ENCODE measurements at places on chromosomes 2 and 18. TPM values are rescaled to one million over a fixed set of nuclear protein-coding genes. Genes with fewer than 3 reads are reported as not detected.
A peak's percentile ranks its signal among the peaks of the same experiment; 100 is the strongest.

- DNase-seq, result no peak
Measured at GRCh38 chr18:12296087-12296403, 12.0 kb upstream of the TUBB6 start.

DNA sequence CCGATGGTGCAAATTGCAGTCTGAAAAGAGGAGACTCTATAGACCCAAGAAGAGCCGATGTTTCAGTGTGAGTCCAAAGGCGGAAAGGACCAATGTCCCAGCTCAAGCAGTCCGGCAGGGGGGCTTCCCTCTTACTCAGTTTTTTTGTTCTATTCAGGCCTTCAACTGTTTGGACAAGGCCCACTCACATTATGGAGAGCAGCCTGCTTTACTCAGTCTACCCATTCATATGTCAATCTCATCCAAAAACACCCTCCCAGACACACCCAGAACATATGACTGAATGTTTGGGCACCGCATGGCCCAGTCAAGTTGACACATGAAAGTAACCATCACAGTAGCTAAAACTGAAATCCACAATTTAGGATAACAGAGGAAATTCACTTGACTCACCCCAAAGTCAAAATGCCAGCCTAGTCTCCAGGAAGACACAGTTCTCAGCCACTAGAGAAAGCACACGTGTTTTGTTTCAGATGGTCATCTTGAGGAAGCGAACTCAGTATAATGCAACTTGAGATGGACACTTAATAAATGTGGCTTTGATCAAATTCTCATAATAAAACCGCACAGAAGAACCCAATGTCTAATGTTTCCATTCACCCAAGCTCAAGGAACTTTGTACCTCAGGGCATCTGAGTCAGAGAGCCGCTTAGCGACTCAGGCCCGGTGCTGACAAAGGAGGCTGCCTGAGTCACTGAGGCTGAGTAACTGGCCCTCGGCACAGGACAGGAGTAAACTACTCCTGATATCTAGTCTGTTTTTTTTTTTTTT, 2.4 kb downstream of the FHL2 start:
- DNase-seq, result no peak

Gene GPN1
- 16.1 TPM for polyA plus RNA-seq

GRCh38 chr18:67665266-67665665, 148.7 kb upstream of the DSEL start:
- no peak for DNase-seq

DNA sequence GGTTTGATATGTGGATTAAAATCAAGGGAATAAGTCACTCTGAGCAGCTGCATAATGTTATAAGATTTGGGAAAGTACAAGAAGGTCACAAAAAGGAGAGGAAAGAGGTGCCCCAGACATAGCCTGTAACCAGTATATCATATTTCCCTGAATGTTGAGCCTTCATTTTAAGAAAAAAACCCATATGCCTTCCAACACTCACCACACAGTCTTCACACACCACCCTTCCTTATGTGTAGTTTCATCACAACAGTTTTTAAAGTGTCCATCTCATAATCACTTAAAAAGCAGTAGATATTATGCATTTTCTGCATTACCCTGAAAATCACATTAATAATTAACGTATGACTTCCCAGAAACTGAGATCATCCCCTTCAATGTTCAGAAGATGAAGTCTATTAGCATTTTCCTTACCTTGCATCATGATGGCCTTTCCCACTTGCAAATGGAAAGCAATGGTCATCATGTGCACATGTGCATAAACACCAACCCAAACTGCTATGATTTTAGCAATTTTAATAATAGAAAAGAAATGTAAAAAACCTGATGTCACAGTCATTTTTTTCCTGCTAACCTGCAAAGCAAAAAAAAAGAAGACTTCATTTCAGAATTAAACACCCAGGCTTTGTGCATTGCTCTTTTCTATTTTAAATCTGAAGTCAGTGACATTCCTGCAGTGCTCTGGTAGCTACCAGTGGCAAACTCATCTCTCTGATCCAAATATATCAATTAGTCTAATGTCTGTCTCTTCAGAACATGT, 465.0 kb downstream of the SUCLG1 start:
- DNase-seq, result no peak

DNA sequence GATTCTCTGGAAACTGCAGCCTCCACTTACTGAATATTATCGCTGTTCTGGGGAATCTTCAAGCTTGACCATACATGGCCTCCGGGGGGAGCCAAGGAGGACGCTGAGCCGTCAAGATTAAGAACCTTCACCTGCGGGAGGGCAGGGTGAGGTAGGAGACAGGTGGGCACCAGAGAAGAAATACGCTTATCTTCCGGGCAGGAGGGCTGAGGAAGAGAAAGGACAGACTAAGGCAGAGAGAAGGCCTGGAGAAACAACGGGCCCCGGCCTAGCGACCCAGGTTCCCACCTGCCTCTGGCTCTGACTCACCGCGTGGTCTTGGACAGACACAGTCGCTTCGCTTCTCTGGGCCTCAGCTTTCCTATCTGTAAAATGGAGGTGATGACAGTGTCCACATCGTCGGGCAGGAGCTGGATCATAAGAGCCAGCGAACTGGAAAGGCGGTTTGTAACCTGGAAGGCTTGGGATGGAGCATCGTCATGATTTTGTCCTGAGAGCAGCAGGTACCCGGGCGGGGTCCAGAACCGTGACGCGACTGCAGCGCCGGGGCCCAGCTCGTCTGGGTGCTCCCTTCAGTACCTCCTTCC, 659 bp downstream of the ZNF142 start:
- peak; percentile 15 for DNase-seq

Gene LYG2
- not detected for polyA plus RNA-seq

GRCh38 chr2:241178961-241179360, 9.5 kb upstream of the ANO7 start:
- DNase-seq, result no peak

Gene CYP26B1
- not detected for polyA plus RNA-seq

- no peak for DNase-seq
Measured at GRCh38 chr2:88875736-88876135, 184.3 kb downstream of the RPIA start.

DNA sequence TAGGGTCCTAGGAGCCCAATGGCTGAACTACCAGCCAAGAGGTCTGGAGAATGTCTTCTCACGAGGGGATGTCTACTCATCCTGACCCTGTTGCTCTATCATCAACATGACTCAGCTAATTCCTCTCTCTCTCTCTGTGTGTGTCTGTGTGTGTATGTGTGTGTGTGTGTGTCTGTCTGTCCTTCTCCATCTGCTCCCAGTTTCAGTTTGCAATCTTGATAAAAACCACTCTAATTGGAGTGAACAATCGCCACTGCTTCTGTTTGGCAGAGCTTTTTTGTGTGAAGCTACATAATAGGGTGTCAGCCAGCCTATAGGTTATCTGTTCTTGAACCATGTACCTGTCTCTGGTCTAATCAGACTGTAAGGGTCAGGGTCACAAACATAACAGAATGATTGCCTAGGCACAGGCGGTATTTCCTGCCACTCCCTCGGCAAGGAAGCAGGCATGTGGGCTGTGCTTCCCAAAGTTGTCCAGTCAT, 219.8 kb downstream of the SH3BP4 start:
- no peak for DNase-seq

Gene COL4A3
- polyA plus RNA-seq, result not detected

DNA sequence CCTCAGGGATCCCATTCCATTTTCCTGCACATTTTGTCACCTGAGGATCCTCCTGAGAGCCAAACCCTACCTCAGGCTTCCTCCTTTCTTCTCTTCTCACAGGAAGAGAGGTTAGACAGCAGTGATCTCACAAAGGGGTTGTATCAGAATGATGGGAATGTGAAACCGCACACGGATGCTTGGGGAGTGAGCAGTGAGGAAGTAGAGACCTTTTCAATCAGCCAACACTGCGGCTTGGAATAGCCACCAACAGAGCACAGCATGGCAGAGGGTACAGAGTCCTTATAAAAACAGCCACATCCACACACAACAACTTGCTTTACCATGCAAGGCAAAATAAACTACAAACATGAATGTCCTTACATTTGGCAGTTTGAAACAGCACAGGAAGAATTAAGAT, 8.7 kb downstream of the TMEM182 start:
- DNase-seq, result no peak

GRCh38 chr2:119476301-119477112, 44.9 kb downstream of the TMEM37 start:
- peak; percentile 19 for DNase-seq

- no peak for DNase-seq
Measured at GRCh38 chr18:44681076-44681970, 635 bp downstream of the SETBP1 start.

- DNase-seq, result peak; percentile 91
Measured at GRCh38 chr18:74249181-74249968, 42.4 kb downstream of the CYB5A start.

DNA sequence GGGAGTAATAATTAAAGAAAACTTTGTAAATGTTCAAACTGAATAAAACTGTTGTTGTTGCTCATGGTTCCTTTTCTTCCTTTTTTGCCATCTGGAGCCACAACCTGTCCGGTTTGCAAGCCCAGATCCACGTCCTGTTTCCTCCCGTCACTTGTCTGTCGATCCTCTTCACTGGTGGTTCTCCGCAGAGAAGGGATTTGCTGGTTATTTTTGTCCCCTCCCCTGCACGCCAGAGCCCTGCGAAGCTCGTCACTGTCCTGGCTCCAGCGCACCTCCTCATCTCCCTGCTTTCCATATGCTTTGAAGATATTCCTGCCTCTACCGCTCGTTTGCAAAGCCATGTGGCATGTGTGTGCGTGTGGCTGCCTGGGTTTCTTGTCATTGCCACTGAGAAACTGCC, 461.4 kb downstream of the RNF144A start:
- no peak for DNase-seq

GRCh38 chr2:38375696-38376345, 1.3 kb downstream of the ATL2 start:
- no peak for DNase-seq

Gene GRP
- not detected for polyA plus RNA-seq

Gene SERPINB3
- not detected for polyA plus RNA-seq

DNA sequence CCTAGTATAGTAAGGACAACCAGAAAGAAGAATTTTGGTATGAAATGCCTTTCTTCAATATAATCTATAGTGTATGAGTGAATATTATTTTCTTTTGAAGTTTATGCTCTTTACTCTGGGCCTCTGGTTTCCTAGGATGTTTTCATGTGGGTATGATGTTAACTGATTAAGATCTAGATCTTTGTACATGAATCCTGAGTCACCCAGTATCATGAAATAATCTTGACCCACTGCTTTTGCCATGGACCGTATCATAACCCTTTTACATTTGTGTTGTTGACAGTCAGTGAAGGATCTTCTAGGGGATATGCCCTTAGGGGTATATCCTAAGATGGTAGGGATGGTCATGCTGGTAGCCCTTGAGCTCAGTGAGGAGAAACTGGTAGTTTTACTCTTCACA, 100.3 kb downstream of the RAB3GAP1 start:
- no peak for DNase-seq

DNA sequence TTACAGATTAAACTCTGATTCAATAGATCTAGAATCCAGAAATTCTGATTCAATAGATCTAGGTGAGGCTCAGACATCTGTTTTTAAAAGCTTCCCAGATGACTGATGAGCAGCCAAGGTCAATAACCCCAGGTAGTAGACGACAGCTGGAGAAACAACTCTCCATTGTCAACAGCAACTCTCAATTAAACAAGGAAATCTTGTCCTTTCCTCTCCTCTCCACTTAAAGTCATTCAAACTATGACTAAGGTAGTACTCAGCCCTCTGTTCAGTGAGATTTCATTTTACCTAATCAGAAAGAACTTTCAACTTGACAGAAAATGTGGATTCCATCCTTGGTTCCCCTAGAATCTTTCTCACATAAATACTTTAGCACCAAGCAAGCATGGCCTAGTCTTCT, 94.6 kb upstream of the SCG2 start:
- no peak for DNase-seq

GRCh38 chr2:231260442-231261208, 62.2 kb downstream of the ARMC9 start:
- no peak for DNase-seq

DNA sequence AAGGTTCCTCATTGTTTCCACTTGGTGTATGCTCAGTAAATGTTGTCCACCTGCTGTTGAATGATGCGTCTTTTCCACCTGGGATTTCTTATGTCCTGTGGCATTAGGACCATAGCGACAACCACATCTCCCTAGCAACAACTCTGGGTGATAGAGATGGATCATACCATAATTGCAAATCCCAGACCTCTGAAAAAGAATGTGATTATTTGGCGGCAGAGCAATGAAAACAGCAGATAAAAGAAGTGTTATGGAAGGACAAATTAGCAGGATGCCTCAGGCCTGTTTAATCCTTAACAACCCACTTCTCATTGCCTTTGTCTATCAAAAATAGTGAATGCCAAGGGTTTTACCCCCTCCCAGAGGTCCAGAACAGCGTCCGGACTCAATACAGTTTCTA, 278.9 kb downstream of the TSN start:
- no peak for DNase-seq

DNA sequence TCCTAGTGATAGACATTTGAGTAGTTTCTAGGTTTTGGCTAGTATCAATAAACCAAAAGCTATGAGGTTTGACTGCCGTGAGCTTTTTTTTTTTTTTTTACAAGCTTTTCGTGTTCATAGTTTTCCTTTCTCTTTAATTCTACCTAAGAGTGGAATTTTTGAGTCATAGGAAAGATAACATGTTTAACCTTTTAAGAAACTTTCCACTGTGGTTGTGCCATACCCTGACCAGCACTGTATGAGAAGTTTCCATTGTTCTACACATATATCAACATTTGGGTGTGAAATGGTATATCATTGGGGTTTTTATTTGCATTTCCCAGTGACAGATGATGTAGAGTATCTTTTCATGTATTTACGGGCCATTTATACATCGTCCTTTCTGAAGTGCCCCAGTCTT, 31.7 kb downstream of the UBE2F start:
- no peak for DNase-seq

Gene UNC50
- polyA plus RNA-seq, result 62.8 TPM

GRCh38 chr2:9648821-9649220, 18.0 kb upstream of the YWHAQ start:
- DNase-seq, result no peak

Gene RNPEPL1
- 111 TPM for polyA plus RNA-seq

Gene DOK6
- polyA plus RNA-seq, result not detected

- DNase-seq, result no peak
Measured at GRCh38 chr2:219719521-219719920, 92.1 kb downstream of the SLC4A3 start.

Gene RFX8
- not detected for polyA plus RNA-seq

DNA sequence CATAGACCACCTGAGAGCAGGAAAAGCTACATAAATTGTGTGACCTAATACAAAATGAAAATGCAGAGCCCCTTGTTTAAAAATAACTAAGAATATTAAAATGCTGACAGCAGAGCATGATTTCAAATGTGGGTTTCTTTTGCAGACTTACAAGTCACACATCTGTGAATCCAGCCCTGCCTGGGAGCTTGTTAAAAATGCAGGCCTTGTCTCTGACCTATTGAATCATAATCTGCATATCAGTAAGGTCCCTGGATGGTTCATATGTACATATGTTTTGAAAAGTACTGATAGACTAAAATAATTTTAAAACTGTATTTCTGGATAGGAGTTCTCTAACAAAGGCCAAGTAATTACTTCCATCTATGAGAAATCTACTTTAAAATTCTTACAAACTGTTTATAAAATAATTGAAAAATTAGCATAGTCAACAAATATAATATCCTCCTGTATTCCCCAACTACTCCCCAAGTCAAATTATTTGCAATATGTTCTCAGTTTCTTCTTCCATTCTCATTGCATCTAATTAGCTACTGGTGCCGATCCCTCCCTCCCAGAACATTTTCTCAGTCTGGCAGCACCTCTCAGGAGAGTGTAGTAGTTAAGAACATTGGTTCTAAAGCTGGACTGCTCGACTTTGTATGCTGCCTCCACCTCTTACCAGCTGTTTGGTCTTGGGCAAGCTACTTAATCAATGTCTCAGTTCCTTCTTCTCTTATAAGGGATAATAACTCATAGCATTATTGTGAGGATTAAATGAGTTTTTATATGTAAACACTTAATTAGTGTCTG, 1040.4 kb upstream of the CDH2 start:
- no peak for DNase-seq

Data from CD14-positive monocyte (primary cell).